ENCODE measurements at places on chromosomes 1 and 21.

GRCh38 chr1:8603220-8603616, 214.2 kb downstream of the RERE start:
- no peak for DNase-seq

DNA sequence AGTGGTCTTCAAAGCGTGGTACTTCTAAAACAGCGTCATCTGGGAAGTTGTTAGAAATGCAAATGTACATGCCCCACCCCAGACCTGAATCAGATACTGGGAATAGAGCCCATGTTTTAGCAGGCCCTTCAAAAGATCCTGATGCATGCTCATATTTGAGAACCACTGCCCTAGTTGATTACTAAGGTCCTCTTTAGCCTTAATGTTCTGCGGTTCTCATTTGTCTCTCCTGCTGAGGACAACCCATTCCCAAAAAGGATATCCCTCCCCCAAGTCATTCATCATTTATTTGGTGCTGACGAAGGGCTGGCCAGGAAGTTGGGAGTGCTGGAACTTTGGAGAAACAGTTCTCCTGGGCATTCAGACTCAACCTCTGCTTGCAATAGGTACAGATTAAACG, 92.4 kb upstream of the RALGPS2 start:
- no peak for DNase-seq

- no peak for DNase-seq
These were observed 70.4 kb downstream of the VAV3 start for GRCh38 chr1:107894605-107895004.

GRCh38 chr1:210516697-210517459, 188.2 kb downstream of the HHAT start:
- DNase-seq: no peak

DNA sequence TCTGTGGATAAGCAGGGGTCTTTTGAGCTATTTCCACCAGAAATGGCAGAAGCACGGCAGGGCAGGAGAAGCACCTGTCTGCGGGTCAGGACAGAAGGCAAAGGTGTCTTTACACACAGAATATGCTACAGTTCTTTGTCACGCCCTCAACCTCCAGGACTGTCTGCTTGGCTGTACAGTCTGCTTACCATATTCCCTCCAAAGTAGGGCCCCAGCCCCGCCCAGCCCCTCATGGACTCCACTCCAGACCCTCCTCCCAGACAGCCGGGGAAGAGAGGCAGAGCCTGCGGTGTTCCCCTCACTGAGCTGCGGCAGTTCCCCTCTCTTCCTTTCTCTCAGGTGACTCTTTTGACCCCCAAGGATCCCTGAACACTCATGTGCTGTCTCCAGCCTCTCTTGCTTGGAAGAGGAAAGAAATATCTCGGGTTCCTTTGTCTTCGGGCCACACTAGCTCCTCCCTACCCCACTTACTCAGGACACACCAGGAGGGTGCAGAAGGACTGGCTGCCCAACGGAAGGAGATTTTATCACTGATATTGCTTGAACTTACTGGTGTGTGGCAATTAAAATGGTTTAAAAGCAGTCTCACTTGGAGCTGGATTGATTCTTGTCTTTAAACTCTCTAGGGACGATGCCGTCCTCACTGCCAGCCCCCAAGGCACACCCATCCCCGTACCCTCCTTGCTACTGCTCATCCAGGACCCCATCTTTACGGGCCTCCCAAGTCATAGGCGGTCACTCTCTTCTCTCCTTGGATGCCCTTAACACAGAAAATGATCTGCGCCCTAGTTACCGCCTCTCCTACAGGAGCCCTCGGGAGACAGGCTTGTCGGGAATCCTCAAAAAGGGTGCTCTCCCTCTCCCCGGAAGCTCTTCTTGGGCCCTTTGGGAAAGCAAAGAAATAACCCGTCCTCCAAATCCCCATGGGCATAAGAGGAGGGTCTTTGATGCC, 169.7 kb downstream of the TOMM20 start:
- DNase-seq: no peak

- no peak for DNase-seq
These were observed 21.3 kb upstream of the RSPO1 start for GRCh38 chr1:37656026-37656425.
